ENCODE measurements at places on chromosomes 1 and 21.

DNA sequence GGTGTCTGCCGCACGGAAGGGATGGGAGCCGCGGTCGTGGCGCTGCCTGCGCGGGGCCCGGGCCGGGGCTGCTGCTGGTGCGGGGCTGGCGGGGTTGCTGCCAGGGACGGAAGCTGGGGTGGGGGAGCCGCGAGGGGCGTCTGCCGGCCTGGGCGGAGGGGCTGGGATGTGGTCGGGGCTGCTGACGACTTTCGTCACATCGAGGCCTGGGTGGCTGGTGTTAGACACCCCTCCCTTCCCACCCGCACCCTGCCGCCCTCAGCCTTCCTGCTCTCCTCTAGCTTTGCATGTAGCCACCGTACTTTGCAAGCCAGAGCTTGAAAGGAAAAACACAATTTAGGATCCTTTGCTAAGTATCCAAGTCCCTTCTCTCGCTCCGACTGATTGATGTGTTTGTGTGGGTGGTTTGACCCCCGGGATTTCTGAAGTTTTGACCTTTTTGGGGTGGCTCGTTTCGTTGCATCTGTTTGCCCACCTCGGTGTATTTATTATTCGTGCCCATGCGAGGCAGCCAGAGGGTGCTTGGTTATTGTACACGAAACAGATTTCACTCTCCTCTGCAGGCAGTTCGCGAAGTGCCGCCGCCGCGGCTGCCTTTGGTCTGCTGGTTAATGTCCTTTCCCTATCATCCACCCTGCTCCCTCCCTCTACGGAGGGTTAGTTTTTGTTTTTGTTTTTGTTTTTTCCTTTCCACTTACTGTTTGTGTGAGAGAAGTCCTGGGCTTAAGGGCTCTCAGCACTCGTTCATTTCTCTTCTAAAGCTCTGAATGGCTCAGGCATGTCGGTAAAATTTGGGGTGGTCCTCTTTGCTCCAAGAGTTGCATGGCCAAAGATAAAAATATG, 868 bp downstream of the C1orf21 start:
- DNase-seq = peak; percentile 19

DNA sequence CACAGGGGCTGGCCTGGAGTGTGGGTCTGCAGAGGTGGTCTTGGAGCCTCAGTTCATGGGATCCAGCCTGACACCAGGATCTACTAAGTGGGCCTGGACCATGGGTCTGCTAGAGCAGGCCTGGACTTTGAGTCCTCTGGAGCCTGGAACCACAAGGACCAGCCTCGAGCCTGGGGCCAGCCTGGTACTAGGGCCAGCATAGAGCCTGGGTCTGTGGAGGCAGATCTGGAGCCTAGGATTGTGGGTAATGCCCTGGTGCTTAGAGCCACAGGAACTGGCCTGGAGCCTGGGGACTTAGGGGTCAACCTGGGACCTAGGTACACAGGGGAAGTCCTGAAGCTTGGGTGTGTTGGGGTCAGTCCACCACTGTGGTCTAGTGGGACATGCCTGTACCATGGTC, 12.7 kb downstream of the LORICRIN start:
- no peak for DNase-seq

- no peak for DNase-seq
Observed at GRCh38 chr1:228415853-228416216, 826 bp downstream of the TRIM17 start.

GRCh38 chr1:9068981-9069325, 482 bp downstream of the SLC2A5 start:
- no peak for DNase-seq

DNA sequence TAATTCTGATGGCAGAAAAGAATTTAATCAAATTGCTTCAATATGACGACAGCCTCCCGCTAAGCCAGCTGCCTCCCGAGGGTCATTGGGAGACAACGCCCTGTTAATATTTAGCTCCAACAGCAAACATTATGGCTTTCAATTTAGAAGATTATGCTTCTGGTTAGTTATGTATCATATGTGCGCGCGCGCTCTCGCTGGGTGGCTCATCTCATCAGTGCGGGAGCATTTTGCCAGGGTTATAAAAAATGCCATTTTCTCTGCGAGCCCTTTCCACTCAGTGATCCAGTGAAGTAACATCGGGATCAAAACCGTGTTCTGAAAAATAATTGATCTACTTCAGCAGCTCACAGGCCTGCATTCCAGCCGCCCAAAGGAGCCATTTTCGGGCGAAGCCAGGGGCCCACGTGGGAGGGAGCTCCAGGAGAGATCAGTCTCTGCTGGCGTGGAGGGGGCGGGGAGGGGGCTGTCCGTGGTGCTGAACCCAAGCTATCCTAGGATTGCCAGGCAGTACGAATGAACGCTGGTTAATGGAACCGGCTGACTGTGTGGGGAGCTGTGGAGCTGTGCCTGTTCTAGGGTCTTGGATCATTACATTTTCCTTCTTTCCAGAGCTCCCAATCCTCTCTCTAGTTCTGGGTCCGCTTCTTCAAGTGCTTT, 219.1 kb upstream of the ZC3H12A start:
- peak; percentile 23 for DNase-seq

DNA sequence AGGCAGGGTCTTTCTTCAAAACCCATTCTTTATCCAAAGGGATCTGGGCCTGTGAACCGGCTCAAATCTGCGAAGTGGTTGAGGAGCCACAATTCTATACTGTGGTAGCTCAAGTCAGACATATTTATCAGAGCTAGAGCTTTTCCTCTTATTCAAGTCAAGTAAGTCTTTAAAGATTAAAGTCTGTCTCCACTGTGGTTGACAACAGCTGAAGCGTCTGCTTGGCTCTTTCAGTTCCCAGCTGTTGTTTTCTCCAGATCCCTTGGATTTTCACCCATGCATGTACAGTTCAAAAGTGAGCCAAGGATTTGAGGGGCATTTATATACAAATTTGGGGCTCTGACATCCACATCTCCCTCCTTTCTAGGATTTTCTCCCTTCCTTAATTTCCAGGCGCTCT, 66.9 kb downstream of the C1orf185 start:
- DNase-seq = no peak

- no peak for DNase-seq
Observed at GRCh38 chr1:36096500-36097432, 8.1 kb downstream of the ADPRS start.

DNA sequence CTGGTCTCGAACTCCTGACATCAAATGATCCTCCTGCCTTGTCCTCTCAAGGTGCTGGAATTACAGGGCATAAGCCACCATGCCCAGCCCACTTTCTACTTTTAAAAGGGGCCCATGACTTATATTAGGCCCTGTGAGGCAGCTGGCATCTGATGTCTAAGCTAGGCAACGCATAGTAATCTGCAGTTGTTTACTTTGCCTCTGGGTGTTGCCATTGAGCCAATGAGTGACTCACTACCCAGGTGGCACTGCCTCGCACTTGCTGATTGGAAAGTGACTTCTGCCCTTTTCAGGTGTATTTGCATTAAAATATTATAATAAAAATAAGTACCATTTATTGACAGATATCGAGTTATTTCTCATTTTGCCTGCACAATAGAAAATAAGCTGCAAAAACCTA, 84.9 kb downstream of the KIF14 start:
- peak; percentile 24 for DNase-seq

DNA sequence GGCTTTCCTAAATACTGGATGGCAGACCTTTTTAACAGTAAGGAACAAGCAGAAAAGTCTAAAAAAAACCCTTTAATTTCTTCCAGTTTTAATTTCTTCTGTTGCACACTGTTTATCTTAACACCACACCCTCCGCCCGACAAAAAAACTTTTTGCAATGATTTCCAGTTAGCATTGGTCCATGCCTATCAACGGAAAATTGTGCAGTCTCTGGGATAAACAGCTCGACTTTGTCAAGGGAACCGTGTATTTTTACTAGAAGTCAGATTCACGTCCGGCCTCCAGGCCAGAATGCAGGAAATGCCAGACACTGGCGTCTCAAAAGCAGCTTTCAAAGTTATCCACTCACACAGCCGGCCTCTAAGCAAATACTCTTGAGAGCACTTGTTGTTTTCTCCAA, 378 bp upstream of the NUP210L start:
- no peak for DNase-seq

DNA sequence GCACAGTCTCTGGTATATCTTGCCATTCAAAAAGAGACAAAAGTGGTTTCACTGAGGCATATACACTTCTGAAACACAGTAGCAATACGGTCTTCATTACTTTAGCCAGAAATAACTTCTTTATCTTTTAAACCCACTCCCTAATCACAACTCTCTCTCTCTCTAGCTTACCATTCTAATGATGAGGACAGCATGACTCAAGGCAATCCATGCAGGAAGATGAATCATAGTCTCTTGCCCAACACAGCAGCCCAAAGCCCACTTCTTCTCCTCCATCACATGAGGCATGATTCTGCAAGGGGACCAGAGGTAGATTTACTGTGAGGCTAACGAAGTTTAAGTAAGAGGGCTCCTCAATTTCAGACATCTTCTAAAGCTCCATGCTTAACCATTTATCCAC, 285.0 kb upstream of the NR5A2 start:
- no peak for DNase-seq

DNA sequence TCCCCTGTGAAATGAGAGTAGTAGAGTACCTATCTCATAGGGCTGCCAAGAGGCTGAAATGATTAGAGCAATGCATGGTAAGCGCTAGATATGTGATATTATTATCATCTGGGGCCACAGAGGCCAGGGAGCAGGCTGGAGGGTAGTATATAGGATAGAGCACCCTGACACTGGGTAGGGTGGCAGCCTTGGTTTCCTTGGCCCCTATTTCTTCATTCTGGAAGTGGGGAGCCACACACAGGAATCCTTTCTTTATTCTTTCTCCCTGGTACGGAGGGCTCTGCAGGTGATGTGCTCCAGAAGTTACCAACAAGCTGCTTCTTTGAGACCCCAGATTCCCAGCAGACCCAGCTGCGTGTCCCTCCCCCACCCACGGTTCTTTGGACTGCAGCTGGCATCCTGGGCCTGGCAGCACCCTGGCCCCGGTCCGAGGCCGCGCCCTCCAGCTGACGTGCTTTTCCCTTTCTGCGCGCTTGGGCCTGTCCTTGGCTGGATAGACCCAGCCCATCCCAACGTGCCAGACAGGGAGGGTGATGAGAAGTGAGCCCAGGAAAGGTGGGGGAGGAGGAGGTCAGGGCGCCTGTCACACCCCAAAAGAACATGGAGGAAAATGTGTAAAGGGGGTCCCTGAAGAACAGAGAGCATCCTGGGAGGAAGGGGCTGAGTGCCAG, 18.2 kb downstream of the INAVA start:
- DNase-seq = no peak
